ENCODE measurements at places on chromosomes 13 and 19.
A peak's percentile ranks its signal among the peaks of the same experiment; 100 is the strongest.

- H3K36me3 ChIP-seq, result no peaks in the 10 kb centered on the region
- no peak overlapping the region for H3K4me3 ChIP-seq
- H3K27ac ChIP-seq, result no peak overlapping the region
- no peaks in the 10 kb centered on the region for H3K4me1 ChIP-seq
- H3K27me3 ChIP-seq, result no peaks in the 10 kb centered on the region
Observed at GRCh38 chr13:97746649-97747048, 206.8 kb upstream of the IPO5 start.

DNA sequence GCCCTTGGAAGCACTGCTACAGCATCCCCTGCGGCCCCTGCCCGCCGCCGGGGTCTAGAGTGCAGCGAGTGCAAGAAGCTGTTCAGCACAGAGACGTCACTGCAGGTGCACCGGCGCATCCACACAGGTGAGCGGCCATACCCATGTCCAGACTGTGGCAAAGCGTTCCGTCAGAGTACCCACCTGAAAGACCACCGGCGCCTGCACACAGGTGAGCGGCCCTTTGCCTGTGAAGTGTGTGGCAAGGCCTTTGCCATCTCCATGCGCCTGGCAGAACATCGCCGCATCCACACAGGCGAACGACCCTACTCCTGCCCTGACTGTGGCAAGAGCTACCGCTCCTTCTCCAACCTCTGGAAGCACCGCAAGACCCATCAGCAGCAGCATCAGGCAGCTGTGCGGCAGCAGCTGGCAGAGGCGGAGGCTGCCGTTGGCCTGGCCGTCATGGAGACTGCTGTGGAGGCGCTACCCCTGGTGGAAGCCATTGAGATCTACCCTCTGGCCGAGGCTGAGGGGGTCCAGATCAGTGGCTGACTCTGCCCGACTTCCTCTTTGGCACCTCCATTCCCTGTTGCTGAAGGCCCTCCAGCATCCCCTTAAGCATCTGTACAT lies 4.9 kb downstream of the ZNF574 start:
- H3K4me1 ChIP-seq, result peaks cover 33% of the 10 kb centered on the region
- no peak overlapping the region for H3K27ac ChIP-seq
- H3K27me3 ChIP-seq, result no peaks in the 10 kb centered on the region

DNA sequence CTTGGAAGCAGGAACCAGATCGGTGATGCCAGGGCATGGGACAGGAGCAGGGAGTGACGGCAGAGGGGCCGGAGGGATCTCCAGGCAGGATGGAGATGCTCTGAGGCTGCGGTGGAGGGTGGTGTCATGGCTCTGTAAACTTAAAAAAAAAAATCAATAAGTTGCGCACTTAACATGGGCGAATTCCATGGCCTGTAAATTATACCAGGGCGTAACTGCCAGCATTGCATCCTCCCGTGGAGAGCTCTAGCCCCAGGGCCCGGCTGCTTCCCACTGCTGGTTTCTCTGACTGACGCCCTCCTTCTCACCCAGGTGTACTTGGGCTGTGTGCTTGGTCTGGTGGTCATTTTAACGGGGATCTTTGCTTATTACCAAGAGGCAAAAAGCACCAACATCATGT lies 8.7 kb downstream of the ATP12A start:
- no peak for DNase-seq
- no peak overlapping the region for H3K4me3 ChIP-seq
- H3K36me3 ChIP-seq, result no peaks in the 10 kb centered on the region

- H3K27ac ChIP-seq, result no peak overlapping the region
- H3K4me1 ChIP-seq, result no peaks in the 10 kb centered on the region
- no peak for DNase-seq
- no peaks in the 10 kb centered on the region for H3K36me3 ChIP-seq
Observed at GRCh38 chr13:98242403-98242802, 65.3 kb upstream of the RNF113B start.

DNA sequence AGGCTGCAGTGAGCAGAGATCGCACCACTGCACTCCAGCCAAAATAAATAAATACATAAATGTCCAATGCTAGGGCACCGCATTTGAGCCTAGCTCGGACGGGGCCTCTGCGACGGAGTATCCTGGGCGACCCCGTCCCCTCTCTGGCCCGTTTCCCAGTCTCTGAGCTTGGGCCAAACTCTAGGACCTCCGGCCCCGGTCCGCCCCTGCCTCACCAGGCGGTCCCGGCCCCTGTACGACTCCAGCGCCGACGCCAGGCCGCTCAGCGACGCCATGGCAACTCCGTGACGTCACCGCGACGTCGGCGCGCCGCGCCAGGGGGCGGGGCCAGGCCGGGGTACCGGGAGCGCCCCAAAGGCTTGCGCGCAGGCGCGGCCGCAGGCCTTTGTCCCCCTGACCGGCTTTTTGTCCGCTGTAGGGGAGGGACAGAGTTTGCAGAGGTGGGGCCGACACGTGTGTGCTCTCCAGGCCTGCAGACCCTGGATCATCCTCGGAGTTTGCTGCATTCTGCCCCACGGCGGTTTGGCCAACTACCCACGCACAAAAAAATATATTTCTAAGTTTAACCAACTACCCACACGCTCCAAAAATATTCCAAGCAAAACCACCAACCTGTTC lies at the start of gene PEX11G:
TSS of gene PEX11G (minus strand) at position 300 of the 618 bp plus-strand sequence. CDS start at position 275, 25 bp downstream.
- peak; percentile 94 for DNase-seq
- no peaks in the 10 kb centered on the region for H3K36me3 ChIP-seq
- peak within 1 kb of the TSS; percentile 62 for H3K27ac ChIP-seq
- H3K4me1 ChIP-seq, result peaks cover 28% of the 10 kb centered on the region
- H3K27me3 ChIP-seq, result no peaks in the 10 kb centered on the region
- peak within 1 kb of the TSS; percentile 72 for H3K4me3 ChIP-seq

DNA sequence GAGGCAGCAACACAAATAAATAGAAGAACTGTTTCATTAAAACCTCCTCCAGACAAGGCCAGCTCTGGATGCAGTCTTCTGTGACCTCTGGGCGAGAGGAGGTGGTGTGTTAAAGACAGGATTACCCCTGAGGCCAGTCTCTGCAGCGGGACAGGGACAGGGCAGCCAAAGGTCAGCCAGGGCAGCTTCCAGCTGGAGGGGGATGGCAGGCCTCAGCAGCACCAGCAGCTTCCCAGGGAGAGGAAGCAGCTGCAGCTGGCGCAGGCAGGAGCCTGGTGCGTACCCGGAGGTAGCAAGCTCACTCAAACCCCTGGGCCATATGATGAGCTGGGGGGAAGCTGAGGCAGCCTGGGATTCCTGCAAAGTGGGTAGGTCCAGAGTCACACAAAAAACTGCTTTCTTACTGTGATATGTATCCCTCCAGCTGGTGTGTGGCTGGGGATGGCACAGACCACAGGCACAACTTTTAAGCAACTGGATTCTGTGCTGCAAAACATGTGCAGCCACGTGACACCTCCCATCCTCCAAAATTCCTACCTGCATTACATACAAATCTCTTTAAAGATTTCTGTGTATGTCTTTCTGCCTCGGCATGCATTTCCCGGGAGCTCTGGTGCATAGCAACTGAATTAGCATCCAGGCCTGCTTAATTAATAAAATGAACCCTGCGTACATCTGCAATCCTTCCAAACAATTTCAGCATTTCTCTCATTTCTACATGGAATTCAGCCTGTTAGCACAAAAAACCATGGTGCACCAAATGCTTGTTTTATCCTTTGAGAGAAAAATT lies 238.3 kb upstream of the MAB21L1 start:
- H3K27me3 ChIP-seq, result no peaks in the 10 kb centered on the region
- H3K36me3 ChIP-seq, result no peaks in the 10 kb centered on the region
- H3K27ac ChIP-seq, result no peak overlapping the region

GRCh38 chr13:106391271-106391670 lies 144.2 kb downstream of the EFNB2 start:
- peaks cover 4% of the 10 kb centered on the region for H3K27me3 ChIP-seq
- H3K4me1 ChIP-seq, result no peaks in the 10 kb centered on the region
- no peak overlapping the region for H3K4me3 ChIP-seq
- DNase-seq, result no peak

GRCh38 chr19:2552859-2553258 lies 76.9 kb downstream of the GADD45B start:
- peak overlapping the region; percentile 72 for H3K27ac ChIP-seq
- peak; percentile 69 for DNase-seq
- H3K4me1 ChIP-seq, result peaks cover 19% of the 10 kb centered on the region
- H3K36me3 ChIP-seq, result peaks cover 1% of the 10 kb centered on the region
- no peaks in the 10 kb centered on the region for H3K27me3 ChIP-seq

DNA sequence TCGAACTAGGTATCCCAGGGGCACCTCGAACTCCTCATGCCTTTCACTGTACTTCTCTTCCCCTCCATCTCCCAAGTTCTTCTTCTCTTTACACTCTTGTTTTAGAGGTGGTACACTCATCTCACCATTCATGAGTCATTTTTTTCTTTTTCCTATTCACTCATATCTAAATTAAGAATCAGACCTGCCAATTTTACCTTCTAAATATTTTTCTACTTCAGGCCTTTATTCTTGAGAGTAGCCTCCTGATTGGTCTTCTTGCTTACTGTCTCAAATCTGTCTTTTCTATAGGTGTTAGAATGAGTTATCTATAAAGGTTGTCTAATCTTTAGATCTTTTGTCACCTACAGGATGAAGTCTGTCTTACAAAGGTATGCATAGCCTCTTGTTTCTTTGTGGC lies 20.7 kb downstream of the TDRD3 start:
- H3K4me3 ChIP-seq, result no peak overlapping the region
- H3K36me3 ChIP-seq, result peaks cover 5% of the 10 kb centered on the region
- no peak overlapping the region for H3K27ac ChIP-seq
- DNase-seq, result no peak

GRCh38 chr13:28320209-28320608 lies 174.7 kb downstream of the FLT1 start:
- H3K27me3 ChIP-seq, result peaks cover 2% of the 10 kb centered on the region
- peaks cover 3% of the 10 kb centered on the region for H3K4me1 ChIP-seq
- H3K4me3 ChIP-seq, result no peak overlapping the region
- H3K36me3 ChIP-seq, result no peaks in the 10 kb centered on the region

DNA sequence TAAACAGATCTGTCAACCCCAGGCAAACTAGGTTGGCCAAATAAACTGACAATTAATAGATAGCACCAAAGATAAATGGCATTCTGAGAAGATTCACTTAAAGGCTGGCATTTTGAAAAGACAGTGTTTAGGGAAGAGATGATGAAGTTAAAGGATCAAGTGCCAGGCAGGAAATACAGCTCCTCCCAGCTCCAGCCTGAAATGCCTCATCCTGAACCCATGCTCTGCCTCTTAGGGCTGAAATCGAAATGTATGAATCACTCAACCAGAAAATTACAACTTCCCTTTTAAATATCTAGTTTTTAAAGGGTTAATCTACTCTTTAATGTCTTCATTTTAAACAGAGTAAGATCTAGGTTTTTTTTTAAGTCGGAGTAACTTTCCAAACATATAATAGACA lies 171.2 kb upstream of the UBL3 start:
- H3K27ac ChIP-seq, result no peak overlapping the region
- H3K36me3 ChIP-seq, result no peaks in the 10 kb centered on the region
- H3K4me3 ChIP-seq, result no peak overlapping the region
- no peak for DNase-seq
- H3K27me3 ChIP-seq, result no peaks in the 10 kb centered on the region
- peaks cover 2% of the 10 kb centered on the region for H3K4me1 ChIP-seq

GRCh38 chr13:28641600-28641926 lies 17.4 kb upstream of the POMP start:
- H3K27me3 ChIP-seq, result peaks cover 13% of the 10 kb centered on the region
- DNase-seq, result no peak
- H3K27ac ChIP-seq, result no peak overlapping the region
- H3K36me3 ChIP-seq, result no peaks in the 10 kb centered on the region
- peaks cover 5% of the 10 kb centered on the region for H3K4me1 ChIP-seq

DNA sequence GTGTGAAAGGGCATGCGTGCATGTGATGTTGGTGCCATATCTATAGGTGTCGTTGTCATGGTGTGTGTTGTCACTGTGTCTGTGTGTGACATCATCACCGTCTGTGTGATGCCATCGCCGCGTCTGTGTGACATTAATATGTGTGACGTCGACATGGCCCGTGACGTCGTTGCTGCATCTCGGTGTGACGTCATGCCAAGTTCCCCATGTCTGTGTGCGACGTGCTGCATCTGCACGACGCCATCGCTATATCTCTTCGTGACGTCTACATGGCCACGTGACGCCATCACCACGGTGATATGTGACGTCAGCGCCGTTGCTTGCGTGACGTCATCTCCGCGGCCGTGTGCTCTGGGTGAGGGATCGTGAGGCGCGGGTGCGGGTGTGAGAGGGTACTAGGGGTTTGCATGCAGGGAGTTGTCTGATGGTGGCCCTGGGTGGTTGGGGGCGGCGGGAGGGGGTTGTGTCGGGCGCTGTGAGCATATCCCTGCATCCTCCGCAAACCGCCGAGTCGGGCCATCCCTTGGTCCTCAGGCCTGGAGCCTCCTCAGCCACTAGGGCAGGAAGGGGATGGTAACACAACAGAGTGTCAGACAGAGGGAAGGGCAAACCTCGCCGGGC lies 14.6 kb downstream of the GTPBP3 start:
- no peaks in the 10 kb centered on the region for H3K36me3 ChIP-seq
- DNase-seq, result no peak
- peaks cover 8% of the 10 kb centered on the region for H3K27me3 ChIP-seq
- no peaks in the 10 kb centered on the region for H3K4me1 ChIP-seq
- H3K4me3 ChIP-seq, result no peak overlapping the region

DNA sequence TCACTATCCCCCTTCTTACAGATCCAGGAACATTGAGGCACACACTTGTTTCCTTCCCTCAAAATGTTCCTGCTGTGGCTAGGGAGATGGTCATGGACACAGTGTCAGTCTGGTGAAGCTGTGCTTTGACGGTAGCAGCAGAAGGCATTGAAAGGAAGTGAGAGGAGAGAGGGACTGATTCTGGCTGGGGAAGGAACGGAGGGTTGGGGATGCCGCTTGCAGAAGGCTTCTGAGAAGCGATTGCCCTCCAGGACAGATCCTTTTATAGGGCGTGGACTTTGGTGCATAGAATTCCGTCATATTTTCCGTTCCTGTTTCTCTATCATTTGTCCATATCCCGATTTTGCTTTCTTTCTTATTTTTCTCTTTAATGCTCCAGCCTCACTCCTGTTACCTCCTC lies 14.1 kb upstream of the MYH14 start:
- no peaks in the 10 kb centered on the region for H3K36me3 ChIP-seq
- no peak overlapping the region for H3K4me3 ChIP-seq
- H3K27me3 ChIP-seq, result peaks cover 13% of the 10 kb centered on the region
- H3K27ac ChIP-seq, result no peak overlapping the region
- no peak for DNase-seq

GRCh38 chr19:55146078-55146704 lies 2.8 kb downstream of the TNNT1 start:
- peaks cover under 1% of the 10 kb centered on the region for H3K4me1 ChIP-seq
- H3K36me3 ChIP-seq, result no peaks in the 10 kb centered on the region
- H3K27ac ChIP-seq, result no peak overlapping the region
- H3K4me3 ChIP-seq, result no peak overlapping the region

DNA sequence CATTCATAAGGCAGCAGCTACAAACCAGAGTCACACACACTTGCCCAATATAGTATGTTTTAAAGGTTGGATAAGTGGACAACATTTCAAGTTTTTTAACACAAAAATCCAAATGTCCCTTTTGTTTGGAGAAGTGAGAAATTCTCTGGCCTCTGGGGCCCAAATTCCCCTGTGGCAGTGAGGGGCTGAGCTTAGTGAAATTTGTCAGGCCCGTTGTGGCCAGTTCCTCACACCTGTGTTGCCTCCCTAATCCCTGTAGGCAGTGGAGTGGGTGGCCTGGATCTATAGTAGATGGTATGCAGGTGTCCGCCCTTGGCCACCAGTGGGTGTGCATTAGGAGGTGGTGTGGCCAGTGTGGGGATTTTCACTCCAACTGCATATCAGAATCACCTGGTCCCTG lies 6.7 kb downstream of the WDR62 start:
- peaks cover 28% of the 10 kb centered on the region for H3K36me3 ChIP-seq
- no peaks in the 10 kb centered on the region for H3K27me3 ChIP-seq
- peaks cover 2% of the 10 kb centered on the region for H3K4me1 ChIP-seq

Data from activated CD4-positive, alpha-beta memory T cell treated with anti-CD3 and anti-CD28 coated beads for 36 hours (primary cell).